ENCODE measurements at places on chromosomes 12 and 14. TPM values are rescaled to one million over a fixed set of nuclear protein-coding genes. Genes with fewer than 3 reads are reported as not detected.
A peak's percentile ranks its signal among the peaks of the same experiment; 100 is the strongest.

GRCh38 chr14:68441542-68441941 lies 351.3 kb downstream of the ZFP36L1 start:
- DNase-seq, result no peak

Gene HOXC4
- 1.4 TPM for total RNA-seq

- peak; percentile 99 for DNase-seq
Observed at GRCh38 chr14:21103710-21104447, 3.0 kb downstream of the TMEM253 start.

GRCh38 chr14:23877538-23878180 lies 75.9 kb upstream of the DHRS4 start:
- DNase-seq, result no peak

- no peak for DNase-seq
Observed at GRCh38 chr12:31477687-31478086, 113.2 kb downstream of the DENND5B start.

Gene SCNN1A
- total RNA-seq, result 0.18 TPM

Gene MYO1H
- total RNA-seq, result not detected

- DNase-seq, result no peak
Observed at GRCh38 chr12:104152685-104153241, 14.8 kb upstream of the NFYB start.

Gene KHNYN
- total RNA-seq, result 25.1 TPM

DNA sequence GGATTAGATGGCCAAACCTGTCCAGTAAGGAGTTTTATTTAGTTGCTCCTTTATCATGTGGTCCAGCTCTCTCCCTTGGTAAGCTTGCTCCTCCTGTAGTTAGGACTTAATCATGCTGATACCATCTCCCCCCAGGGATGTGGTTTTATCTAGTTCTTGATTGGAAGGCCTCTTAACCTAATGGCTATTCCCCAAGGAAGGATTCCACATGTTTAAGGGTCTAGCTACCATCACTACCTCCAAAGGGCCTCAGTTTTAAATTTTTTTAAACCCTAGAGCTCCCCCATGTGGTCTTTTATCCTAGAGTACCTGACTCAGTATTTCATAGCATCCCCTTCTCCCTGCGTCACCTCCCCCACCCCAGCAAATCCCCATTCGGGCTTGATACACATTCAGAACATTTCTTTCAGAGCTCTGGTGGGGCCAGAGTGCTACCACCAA lies 22.5 kb downstream of the MAP3K12 start:
- DNase-seq, result no peak

- DNase-seq, result no peak
Observed at GRCh38 chr14:93027810-93028723, 87.7 kb downstream of the ITPK1 start.

Measured in SJSA1 (cell line).